Activated CD4-positive, alpha-beta memory T cell treated with anti-CD3 and anti-CD28 coated beads for 36 hours (primary cell): ENCODE measurements at places on chromosomes 5 and 9.

DNA sequence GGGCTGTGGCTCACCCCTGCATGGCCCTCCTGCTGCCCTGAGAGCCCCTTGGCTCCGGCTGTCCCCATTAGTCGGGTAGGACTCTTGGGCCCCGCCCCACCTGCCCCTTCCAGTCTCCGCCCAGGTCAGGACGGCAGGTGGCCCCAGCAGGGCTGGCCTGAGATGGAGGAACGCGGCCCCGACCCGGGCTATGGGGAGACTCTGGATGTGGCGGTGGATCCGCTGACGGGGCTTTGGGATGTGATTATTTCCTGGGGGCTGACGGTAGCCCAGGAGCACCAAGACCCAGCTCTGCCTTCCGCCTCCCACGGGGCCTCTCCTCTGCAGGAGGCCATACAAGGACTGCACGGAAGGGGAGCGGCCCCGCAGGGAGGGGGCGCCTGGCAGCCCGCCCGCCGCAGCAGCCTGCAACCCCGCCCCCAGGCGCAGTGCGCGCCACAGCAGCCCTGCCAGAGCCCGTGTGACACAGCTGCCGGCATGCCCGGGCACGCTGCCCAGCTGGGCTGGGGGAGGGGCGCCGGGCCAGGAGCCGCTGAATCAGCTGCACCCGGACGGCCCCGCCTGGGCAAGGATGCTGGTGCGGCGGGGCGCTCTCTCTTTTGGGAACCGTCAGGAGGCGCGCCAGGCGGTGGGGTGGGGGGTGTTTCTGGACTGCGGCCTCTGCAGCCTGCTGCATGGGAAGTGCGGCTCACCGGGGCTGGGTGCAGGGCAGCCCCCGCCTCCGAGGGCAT is 9.2 kb downstream of the TMEM250 start:
- peak; percentile 97 for DNase-seq

GRCh38 chr9:81150016-81150625 is 539.2 kb downstream of the TLE1 start:
- DNase-seq = no peak

GRCh38 chr5:88488561-88488960 is 219.9 kb upstream of the TMEM161B start:
- no peak for DNase-seq

DNA sequence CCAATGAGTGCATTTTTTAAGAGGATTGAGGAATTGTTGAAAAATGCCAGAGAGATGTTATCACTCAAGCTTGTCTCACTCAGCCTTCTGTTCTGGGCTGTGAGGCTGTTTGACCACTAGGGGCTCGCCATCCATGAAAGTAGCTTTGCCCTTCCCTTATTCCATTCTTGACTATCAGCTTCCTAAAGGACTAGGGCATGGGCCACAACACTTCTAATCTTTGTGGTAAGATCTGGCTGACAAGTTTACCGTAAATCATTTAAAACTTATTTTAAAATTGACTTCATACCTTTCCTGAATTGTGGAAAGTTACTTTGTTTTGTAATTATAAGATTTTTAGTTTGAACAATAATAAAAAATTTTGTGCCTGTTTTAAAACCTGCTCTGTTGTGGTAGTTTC is 49.5 kb downstream of the TJP2 start:
- no peak for DNase-seq

GRCh38 chr5:84816746-84817547 is 432.3 kb upstream of the EDIL3 start:
- DNase-seq = no peak
